ENCODE measurements at places on chromosomes 4 and X.
A peak's percentile ranks its signal among the peaks of the same experiment; 100 is the strongest.

- DNase-seq, result no peak
Observed at GRCh38 chr4:183038436-183038835, 60.6 kb upstream of the WWC2 start.

DNA sequence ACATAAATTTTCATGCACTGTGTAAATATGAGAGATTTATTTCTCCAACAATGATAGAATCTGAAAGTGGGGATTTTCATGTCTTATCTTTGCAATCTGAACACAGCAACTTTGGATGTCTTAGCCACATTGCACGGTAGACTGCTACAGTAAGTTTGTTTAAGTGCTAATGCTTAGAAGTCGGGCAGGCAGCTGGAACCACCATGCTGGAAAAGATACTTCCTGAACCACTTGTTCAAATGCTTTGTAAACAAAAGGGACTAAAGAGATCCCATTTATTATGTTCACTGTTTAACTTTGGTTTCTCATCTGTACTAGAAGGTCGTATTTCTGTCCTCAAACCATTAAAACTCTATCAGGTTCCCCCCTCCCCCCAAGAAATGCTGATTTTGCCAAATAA lies 555.9 kb upstream of the DIPK2B start:
- no peak for DNase-seq

DNA sequence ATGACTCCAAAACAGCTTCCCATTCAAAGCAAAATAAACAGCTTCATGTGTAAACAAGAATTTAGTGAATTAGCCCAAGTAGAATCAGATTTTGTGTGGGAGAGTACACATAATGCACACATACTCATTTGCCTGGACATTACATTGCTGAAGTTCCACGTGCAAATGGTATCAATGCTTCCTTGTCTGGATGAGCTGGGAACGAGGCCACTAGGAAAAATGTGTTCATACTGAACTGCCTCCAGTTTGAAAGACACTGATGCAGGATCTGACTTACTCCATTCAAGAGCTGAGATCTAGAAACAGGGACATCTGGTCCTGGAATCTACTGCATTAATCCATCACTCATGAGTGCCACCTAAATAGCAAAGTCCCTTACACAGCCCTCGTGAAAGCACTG lies 228.0 kb downstream of the APBB2 start:
- DNase-seq, result no peak

DNA sequence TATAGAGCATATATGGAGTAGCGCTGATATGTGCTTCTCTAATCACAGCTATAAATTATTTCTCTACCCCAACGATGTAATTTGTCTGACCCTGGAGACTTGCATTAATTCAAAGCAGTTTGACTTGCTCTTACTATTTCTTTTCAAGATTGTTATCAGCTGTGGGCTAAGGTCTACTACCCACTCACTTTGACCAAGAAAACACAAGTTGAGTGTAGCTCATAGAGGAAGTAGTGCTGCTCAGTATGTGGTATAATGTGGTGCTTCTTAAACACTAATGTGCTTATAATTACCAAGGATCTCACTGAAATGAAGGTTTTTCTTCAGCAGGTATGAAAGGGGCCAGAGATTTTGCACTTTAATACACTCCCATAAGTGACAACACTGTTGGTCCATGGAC lies 70.1 kb downstream of the INPP4B start:
- no peak for DNase-seq

DNA sequence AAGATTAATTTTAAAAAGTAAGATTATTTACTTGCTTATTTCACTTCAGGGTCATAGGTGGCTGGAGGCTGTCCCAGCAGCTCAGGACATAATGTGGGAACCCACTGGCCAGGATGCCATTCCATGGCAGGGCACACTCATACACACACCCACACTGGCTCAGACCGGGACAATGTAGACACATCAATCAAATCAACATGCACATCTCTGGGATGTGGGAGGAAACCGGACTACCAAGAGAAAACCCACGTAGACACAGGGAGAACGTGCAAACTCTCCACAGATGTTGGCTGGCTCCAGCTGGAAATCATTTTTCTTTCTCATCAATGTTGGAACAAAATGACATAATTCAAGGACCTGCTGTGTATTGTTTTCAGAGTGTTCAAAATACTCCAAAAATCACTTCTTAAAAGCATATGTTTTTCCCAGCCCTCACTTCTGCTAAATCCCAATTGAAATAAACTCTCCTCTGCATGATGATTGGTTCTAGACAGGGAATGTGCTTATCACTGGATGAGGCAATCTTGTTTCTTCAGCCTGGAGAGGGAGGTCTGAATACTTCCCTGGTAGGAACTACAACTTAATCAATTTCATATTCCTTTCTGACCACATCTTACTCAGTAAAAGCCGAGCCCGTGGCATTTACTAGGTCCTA lies 18.6 kb upstream of the CPE start:
- no peak for DNase-seq

GRCh38 chrX:7372825-7373525 lies 225.0 kb upstream of the PUDP start:
- no peak for DNase-seq

- DNase-seq, result no peak
Observed at GRCh38 chr4:187598196-187598595, 397.4 kb upstream of the ZFP42 start.

DNA sequence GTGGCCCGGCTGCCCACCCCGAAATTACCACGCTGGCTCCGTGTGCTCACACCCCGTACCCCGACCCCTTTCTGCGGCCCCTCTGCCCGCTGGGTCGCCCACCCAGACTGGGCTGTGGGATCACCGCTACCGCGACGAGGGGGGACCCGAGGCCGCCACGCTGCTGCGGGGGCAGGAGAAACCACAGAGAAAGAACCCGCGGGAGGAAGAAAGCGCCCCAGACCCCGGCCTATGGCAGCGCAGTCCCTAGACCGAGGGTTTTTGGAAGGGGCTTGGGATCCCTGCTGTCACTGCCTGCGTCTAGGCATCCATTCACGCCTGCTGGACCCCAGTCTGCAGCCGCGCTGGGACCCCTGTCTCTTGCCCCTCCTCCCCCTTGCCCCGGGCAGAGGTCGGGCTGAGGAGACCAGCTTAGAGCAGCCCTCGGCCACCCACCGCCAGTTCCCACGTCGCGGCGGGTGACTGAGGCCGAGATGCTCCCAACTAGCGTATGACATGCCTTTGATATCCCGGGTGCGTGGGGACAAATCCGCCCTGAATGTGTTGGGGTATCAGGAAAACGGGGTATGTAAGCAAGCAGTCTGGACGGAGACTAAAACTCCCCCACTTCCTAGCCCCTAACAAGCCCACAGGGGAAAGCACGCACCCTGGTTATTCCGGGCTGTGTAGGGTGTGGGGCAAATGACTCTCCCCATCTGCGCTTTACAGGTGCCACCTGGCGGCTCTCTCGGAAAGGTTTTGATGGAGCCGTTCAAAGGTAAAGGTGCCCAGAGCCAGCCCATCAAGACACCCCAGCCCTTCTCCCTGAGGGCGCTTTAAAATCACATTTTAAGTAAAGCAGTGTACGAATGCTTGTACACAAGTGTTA lies 862 bp upstream of the INPP4B start:
- DNase-seq, result peak; percentile 55

DNA sequence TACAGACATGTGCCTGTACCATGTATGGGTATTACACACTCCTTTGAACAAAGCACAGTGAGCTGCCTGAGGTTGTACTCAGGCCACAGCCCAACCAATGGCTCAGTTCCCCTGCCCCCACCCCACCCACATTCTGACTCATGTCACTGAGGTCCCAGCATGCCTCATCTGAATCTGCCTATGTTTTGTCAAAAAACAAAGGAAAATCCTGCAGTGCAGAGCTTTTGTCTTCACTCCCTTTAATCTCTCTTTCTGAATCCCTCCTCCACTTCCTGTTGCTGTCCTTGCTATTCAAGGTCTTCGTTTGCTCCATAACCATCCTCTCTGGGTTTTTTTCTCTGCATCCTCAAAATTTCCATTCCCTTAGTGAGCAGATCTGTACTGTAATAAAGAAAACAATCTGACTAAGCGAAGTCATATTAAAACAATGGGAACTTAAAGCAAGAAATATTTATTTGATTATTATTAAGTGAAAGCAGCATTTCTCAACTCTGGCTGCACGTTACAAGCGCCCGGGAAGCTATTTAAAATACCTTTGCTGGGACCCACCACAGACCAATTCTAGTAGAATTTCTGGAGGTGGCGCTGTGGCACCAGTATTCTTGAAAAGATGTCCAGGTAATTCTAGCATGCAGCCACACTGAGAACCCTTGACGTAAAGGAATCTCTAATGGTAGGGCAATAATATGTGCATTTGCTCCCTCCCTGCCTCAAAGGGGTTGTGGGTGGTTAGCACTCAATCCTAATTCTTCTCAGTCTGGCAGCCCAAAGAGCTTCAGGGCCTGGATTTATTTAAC lies 8.7 kb downstream of the GUCY2F start:
- DNase-seq, result peak; percentile 40

DNA sequence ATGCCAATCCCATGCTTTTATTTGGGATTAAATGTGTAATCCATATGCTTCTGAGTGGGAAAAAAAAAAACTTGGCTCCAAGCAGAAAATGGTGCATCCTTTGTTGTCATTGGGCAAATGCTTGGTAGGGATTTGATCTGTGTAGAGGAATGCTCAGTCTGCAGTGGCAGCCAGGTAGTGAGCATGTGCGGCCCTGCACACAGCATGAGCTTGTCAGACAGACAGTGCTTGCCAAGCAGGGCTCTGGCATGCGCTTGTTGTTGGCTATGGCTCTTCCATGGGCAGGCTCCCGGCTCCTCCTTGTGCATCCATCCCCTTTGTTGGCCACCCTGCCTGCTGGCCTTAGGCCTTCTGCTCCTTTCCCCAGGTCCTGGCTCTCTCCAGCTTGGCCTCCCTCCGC lies 130.3 kb downstream of the GPR143 start:
- DNase-seq, result no peak

DNA sequence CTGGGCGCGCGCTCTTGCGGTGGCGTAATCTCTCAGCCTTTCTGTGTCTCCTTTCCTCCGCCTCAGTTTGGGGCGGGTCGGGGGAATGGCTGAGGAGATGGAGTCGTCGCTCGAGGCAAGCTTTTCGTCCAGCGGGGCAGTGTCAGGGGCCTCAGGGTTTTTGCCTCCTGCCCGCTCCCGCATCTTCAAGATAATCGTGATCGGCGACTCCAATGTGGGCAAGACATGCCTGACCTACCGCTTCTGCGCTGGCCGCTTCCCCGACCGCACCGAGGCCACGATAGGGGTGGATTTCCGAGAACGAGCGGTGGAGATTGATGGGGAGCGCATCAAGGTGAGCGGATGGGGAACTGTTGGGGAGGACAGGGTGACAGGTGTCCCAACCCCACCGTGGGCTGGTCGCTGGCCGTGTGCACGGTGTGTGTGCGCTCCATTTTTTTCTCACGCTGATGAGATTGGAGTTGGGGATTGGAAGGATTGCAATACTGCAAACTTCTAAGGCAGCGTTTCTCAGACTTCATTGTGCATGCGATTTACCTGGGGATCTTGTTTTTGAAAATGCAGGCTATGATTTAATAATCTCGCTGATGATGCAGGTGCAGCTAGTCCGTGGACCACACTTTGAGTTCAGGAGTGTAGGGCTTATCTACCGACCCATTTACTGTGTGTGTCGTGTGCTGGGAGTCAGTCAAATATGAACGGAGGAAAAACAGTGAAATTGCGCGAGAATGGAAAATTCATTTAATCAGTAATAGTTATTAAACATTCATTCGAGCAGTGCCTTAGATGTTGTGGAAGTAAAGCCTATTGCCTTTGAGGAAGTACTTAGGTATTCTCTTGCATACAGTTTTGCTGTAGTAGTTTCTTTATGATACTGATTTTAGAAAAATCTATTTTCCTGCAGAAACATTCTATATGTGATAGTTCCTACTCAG lies at the start of gene RAB33B:
RAB33B (plus strand) TSS at position 11 of the 935 bp plus-strand sequence; CDS start at position 86, 75 bp downstream.
- DNase-seq, result no peak

DNA sequence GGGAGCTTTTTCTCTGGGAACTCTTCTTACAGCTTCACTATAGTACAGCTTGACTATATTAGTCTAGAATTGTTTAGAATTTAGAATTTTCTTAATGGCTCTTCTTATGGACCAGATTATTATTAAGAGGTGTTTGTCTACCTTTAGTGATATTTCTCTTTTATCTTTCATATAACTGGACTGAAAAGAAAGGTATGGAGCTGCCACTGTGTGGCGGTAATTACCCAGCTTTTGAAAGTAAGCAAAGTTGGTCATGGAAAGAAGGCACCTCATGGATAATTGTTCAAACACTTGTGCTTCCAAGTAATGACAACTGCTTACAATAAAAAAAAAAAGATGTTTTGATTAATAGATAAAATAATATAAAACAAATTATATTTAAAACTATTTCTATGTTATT lies 1112.5 kb downstream of the TECRL start:
- peak; percentile 6 for DNase-seq

DNA sequence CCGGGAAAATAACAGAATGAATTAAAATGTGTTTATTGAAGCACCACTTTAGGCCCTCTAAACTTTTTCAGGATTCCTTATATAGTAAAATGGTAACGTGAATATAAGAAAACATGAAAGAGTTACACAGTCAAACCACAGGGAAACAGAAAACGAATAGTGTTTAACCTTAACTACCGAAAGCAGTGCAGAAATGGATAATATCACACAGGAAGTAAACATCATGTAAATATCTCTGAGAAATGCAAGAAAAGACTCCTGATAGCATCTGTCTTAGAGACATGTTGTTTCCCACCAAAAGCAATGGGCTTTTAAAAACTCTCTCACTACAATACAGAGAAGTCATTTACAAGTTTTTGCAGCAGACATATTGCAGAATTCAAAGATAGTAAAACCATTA lies 323.9 kb upstream of the CXXC4 start:
- no peak for DNase-seq

GRCh38 chrX:97372001-97372766 lies 488.5 kb downstream of the RPA4 start:
- DNase-seq, result peak; percentile 14

DNA sequence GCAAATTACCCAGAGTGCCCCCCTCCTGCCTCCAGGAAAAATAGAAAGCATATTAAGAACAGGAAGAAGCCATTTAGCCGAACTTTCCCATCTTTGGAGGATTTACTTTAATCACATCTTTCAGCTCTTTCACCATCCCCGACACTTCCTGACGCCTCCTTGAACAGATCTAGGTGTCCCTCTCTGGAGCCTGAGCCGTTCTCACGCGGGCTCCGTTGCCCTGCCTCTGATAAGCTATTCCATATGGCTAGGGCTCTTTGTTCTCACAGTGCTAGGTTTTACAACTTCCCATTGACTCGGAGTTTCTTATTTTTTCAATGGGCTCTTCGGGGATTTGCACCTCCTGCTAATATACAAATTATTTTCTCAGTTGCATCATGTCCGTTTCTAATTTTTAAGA lies 82.1 kb upstream of the GPC4 start:
- DNase-seq, result no peak
